ENCODE measurements at places on chromosomes 11 and 22.

DNA sequence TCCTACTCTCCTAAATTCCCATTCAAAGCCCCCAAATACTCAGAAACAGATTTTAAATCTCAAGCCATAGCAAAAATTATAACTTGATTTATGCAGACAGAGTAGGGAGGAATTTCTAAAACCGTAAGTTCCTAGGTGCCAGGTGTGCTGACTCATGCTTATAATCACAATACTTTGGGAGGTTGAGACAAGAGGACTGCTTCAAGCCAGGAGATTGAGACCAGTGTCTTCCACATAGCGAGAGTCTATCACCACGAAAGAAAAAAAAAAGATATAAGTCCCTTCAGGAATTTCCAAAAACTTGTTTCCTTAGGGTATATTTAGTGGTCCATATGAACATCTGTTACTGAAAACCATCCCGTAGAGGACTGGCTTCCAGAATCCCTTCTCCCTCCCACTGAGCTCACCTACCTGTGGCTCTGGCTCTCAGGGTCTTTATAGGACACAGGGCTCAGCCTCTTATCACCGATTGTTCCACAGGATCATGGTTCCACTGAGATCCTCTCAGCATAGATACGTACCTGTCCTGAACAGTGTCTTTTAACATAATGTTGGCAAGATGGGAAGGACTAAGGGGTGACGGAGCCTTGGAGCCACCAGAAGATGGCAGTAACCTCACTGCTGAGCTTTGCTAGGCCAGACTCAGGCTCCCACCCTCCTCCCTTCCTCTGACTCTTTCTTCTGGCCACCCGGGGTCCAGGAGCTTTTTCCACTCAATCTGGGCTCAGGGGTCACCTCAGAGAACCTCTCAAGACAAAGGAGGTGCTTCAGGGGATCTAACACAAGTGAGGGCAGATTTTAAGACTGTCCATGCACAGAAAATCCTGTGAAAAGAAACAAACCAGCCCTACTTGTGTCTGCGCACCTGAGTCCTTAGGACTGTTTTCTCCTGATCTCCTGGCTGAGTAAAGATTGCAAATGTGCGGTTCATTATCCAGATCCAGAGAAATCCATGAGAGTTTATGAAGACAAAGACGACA, 117.5 kb upstream of the TOP3B start:
- DNase-seq: no peak

- peak; percentile 24 for DNase-seq
These were observed 18.2 kb downstream of the KCNJ1 start for GRCh38 chr11:128848815-128849455.

DNA sequence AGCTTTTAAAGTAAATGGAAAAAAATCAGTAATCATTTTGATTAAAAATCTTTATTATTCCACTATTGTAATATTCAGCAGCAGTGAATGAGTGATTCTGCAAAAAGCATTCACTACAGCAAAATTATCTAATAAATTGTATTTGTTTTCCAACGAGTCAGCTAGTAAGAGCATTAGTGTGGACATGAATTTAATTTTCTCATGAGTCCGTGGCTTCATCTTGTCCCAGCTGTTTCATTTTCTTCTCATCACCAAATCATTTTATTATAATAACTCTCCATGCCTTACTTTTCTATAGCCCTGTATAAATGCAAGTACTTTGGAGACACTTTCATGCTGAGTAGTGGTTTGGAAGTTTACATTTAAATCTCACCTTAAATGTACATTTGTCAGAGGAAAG, 66.2 kb downstream of the FANCF start:
- DNase-seq: no peak

- DNase-seq: no peak
These were observed 9.1 kb downstream of the GAL3ST1 start for GRCh38 chr22:30565341-30565740.

GRCh38 chr11:26025676-26026075, 306.3 kb upstream of the ANO3 start:
- DNase-seq: no peak

DNA sequence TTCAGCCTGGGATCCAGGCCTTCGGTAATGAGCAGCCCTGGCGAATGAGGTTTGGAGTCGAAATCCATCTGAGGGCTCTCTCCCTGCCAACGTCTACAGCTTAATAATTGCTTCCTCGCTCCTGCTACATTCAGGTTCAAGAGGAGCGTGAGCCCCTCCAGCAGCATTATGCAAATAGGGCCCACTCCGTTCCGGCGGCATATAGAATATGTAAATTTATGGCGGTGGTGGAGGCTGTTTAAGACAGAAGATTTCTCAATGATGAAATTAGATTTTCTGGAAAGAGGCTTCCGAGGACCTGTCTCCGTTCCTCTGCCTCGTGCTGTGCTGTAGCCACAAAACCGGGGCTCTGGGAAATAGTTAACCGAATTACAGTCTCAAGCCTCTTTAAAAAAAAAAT, 402.8 kb downstream of the MIAT start:
- no peak for DNase-seq

DNA sequence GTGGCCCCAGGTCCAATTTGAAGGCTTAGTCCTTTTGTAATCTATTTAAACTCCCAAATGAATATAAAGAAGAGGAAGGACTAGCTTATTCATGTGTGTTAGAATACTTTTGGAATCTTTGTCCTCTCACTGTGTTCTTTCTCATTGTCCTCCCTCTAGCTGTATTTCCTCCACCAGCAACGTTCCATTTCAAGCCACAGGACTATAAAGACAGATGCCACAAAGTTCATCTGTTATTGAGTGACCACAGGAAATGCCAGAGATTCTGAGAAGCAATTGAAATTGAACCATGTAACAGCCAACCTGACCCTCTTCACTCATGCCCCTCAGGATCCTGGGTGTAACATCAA, 336.6 kb upstream of the API5 start:
- peak; percentile 0 for DNase-seq

Data from foreskin melanocyte (primary cell).